ENCODE measurements at places on chromosomes 5 and 9. TPM values are rescaled to one million over a fixed set of nuclear protein-coding genes. Genes with fewer than 3 reads are reported as not detected.

The PRPF4 gene
- 38.4 TPM for total RNA-seq

The CDH9 gene
- 0.90 TPM for total RNA-seq

The SPAAR gene
- total RNA-seq: 0.07 TPM

The PPP2R2B gene
- 75.5 TPM for total RNA-seq

The MAML1 gene
- 22.3 TPM for total RNA-seq

The TJP2 gene
- total RNA-seq: 128 TPM

The SLC30A5 gene
- 67.2 TPM for total RNA-seq

The ENHO gene
- total RNA-seq: 33.3 TPM

The CNTNAP3 gene
- total RNA-seq: 9.9 TPM

The PRRT1B gene
- 1.5 TPM for total RNA-seq

The PLAA gene
- 46.5 TPM for total RNA-seq

The TAF11L5 gene
- total RNA-seq: not detected

The IL4 gene
- not detected for total RNA-seq

The IL9 gene
- not detected for total RNA-seq

The PIP5KL1 gene
- total RNA-seq: 3.4 TPM

The SARDH gene
- total RNA-seq: 7.3 TPM

The HAPLN1 gene
- total RNA-seq: 3.3 TPM

The PCDHA9 gene
- total RNA-seq: 0.03 TPM

The TNC gene
- total RNA-seq: 69.1 TPM

The PTPRD gene
- 21.5 TPM for total RNA-seq

The PCDHGB2 gene
- 0.03 TPM for total RNA-seq

The PLCXD3 gene
- total RNA-seq: 0.38 TPM

The TRPM6 gene
- total RNA-seq: 0.24 TPM

The FOXD1 gene
- 2.6 TPM for total RNA-seq

The PBX3 gene
- 69.8 TPM for total RNA-seq

The TMEM252 gene
- total RNA-seq: not detected

The GFI1B gene
- total RNA-seq: not detected

The WNK2 gene
- 13.3 TPM for total RNA-seq

The IL5 gene
- total RNA-seq: not detected

The CMYA5 gene
- 0.80 TPM for total RNA-seq

The CSNK1G3 gene
- 46.4 TPM for total RNA-seq

The ACSL6 gene
- total RNA-seq: 0.28 TPM

The ACTBL2 gene
- not detected for total RNA-seq

The KLHL9 gene
- 12.2 TPM for total RNA-seq

The SV2C gene
- under 0.01 TPM for total RNA-seq

The COX7C gene
- 491 TPM for total RNA-seq

The C9orf153 gene
- total RNA-seq: not detected

The AIF1L gene
- 97.2 TPM for total RNA-seq

All from H7 (cell line).